ENCODE measurements at places on chromosomes 1 and 21.

GRCh38 chr1:48543854-48544253, 71.8 kb upstream of the SPATA6 start:
- no peak for DNase-seq

- DNase-seq, result no peak
Observed at GRCh38 chr1:166221316-166221715, 54.5 kb upstream of the FAM78B start.

DNA sequence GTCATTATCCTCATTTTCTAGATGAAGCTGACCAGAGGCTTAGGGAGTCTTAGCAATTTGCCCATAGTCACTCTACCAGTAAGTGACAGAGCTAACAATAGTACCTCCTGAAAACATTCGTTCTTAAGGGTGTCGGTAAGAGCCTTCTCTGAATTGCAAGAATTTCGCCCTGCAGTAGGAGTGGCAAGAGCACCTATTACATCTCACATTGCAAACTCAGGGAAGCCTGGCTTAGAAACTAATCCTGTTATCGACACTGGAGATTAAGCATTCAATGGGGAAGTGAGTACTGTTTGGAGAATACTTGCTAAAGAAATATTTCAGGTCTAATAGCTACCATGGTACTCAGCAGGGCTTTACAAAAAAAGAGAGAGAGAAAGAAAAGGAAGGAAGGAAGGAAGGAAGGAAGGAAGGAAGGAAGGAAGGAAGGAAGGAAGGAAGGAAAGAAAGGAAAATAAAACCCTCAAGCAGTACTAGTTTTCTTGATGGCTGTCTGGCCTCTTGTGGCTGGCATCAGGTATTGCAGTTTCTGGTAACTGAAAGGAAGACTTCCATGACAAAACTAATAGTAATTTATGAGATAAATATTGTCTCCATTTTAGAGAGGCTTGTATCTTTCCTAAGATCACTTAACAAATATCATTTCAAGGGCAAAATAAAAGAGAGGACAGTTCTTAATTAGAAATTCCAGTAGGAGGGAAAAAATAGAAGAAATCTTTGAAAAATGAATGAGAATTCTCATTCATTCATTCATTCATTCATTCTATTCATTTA, 10.4 kb downstream of the C1orf226 start:
- DNase-seq, result peak; percentile 50

DNA sequence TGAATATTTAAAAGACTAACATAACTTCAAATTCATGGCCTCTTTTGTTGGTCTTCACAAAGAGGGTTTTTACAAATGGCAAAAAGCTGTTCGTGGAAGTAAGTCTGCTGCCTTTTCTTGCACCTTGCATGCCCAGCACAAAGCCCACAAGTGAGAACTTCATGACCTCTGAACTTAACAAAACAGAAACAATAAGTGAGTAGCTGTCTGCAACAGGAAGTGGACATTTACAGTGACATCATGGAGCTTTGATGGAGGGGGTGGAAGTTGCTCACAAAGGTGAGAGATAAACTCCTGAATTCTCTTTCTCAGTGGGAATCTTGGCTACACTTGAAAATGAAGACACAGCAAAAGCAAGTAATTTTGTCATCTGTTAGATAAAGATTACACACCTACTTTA, 303.3 kb upstream of the DEPDC1 start:
- no peak for DNase-seq

DNA sequence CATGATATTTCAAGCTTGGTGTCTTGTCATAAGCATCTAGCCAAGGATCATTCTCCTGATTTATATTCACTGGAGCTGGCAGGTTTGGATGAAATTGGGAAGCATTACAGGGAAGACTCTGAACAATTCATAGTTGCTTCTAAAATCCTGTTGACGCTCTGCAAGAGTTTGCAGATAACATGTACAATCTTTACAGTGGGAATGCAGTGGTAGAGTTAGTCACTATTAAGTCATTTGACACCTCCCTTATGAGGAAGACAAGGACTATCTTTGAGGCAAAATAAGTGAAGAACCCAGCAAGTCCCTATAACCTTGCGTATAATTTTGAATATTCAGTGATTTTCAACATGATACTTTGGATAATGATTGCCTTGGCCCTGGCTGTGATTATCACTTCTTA, 45.3 kb upstream of the CRB1 start:
- no peak for DNase-seq

GRCh38 chr1:9840176-9840575, 16.4 kb upstream of the CLSTN1 start:
- DNase-seq, result no peak

DNA sequence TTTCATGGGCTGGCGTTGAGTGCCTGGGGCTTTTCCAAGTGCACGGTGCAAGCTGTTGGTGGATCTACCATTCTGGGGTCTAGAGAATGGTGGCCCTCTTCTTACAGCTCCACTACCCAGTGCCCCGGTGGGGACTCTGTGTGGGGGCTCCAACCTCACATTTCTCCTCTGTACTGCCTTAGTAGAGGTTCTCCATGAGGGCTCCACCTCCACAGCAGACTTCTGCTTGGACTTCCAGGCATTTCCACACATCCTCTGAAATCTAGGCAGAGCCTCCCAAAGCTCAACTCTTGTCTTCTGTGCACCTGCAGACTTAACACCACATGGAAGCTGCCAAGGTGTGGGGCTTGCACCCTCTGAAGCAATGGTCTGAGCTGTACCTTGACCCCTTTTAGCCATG, 82.1 kb downstream of the CCDC18 start:
- no peak for DNase-seq

DNA sequence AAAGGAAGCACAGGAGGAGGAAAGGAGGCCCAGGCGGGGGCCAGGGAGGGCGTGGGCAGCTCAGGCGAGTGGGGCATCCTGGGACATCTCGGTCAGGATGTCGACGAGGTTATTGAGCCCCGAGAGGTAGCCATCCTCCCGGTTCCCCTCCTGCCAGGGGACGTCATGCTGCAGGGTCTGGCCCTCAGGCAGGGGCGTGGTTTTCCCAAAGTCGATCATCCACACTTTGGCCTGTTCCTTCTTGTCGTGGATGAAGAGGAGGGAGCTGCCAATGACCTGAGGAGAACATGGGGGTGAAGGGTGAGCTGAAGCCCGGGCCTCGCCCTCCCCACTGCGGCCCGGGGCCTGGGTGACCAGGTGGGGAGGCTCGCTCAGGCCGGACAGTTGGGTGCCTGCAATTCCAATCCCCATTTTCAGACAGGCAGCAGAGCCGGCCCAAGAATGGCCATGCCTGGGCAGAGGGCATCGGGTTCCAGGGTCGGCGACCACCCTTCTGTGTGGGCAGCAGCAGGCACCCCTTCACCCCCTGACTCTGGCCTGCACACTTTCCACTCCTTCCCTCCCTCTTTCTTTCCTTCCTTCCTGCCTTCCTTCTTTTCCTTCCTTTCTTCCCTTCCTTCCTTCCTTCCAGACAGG, 86.2 kb downstream of the STUM start:
- DNase-seq, result no peak

GRCh38 chr1:219883400-219884332, 44.7 kb downstream of the SLC30A10 start:
- DNase-seq, result no peak

DNA sequence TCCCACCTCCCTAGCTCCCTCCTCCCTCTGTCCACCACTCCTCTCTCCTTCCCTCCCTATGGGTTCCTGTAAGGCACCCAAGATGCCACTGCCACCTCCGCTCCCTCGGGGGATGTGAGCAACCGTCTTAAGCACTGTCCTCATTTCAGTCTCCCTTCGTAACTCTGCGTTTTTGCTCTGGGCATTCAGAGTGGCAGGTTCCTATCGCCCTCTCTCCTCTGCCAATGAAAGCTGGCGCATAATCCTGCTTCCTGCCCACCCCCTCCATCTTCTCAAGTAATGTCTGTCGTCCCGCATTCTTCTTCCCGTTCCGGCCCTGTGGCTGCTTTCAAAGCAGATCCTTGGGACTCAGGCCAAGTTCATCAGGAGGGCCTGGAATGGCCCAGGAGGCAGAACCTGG, 253.9 kb upstream of the TMEM51 start:
- no peak for DNase-seq

DNA sequence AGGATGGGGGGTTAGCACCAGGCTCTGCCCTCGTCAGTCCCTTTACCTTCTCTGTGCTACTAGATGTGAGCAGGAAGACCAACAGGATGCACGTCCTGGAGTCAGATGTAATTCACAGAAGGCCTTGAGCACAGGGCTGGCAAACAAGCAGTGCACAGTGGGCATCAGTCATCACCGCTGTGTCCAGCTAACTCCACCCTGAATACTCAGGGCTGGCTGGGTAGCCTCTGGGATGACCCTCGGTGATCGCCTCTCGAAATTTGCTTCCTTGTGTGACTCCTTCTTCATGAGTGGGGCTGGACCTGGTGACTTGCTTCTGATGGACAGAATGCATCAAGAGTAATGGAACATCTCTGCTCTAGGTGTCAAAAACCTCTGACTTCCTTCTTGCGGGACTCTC, 92.2 kb upstream of the TMPRSS2 start:
- no peak for DNase-seq

DNA sequence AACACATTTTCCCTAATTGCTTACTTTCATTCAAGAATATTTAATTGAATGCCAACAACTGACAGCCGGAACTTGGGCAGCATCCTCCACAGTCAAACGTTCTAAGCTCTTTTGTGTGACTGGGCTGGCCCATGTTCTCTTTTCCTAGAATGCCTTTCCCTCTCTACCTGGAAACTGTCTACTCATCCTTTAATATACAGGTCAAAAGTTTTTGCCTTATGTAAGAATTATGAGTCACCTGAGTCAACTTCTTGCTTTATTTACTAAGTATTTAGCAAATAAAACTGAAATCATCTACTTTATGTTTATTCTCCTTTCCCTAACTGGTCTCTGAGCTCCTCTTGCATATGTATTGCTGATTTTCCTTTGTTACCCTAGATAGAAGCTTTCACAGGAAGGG, 172.2 kb downstream of the CHRM3 start:
- peak; percentile 29 for DNase-seq

DNA sequence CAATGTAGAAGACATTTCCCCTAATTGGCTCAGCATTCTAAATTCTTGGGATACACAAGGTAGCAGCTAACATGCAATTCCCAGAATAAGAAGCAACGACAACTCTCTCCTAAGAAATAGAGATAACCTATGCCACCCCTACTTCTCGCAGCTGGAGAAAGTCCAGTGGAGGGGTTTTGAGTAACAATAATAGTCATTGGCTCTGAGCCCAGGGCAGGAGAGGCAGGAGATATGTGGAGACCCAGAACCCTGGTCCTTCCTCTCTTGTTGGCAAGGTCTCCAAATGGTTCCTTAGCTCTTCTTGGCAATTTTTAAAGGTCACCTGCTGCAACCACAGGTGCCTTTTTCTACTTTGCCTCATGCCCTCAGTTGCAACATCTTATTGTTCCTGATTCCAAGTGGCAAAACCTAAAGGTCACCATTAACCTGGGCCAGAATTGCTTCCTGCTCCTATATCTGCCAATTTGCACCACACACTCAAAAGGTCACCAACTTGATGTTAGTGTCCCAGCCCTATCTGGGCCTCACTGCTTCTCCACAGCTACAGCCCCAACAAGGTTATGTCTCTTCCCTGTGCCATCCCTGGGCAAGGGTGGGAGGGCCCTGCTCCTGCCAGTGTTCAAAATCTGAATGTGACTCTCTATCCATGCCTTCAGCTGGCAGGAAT, 36.7 kb downstream of the TBX15 start:
- no peak for DNase-seq

GRCh38 chr1:78090472-78091133, 44.8 kb downstream of the GIPC2 start:
- no peak for DNase-seq

DNA sequence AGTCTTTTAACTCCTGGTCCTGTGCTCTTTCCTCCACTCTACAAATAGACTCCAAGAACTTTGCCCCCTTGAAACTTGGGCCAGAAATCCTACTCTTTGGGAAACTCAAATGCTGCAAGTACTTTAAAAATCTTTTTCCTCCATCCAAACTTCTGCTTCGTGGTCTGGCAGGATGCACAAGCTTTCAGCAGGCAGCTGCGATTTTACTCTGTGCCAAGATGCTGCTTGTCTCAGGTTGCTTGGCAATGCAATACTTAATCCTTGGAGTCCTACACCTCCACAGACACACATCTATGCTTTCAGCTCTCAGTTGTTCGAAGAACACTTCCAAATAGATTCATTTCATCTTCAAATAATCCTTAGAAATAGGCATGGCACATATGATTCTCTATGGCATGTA, 435.3 kb upstream of the USP24 start:
- no peak for DNase-seq

DNA sequence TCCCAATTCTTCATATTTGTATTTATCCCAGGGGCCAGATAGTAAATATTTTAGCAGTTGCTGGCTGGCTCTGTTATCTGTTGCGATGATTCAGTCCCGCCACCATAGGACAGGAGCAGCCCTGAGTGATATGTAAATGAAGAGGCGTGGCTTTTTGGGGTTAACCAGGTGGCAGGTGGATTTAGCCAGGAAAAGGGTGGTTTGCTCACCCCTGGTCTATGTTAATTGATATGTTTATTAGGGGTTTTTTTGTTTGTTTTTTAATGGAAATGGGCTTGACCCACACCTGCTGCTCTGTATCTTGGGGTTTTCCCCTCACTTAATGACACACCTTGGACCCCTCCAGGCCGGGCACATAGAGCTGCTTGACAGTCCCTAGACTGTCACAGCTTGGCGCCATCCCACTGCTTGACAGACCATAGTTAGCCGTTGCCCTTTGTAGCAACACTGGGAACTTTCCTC, 62.8 kb downstream of the PIK3CD start:
- DNase-seq, result no peak

GRCh38 chr1:232872738-232873137, 67.5 kb downstream of the MAP10 start:
- DNase-seq, result no peak

- DNase-seq, result no peak
Observed at GRCh38 chr1:113691184-113691583, 68.1 kb downstream of the PHTF1 start.

- no peak for DNase-seq
Observed at GRCh38 chr21:16376673-16377072, 646.9 kb downstream of the USP25 start.

DNA sequence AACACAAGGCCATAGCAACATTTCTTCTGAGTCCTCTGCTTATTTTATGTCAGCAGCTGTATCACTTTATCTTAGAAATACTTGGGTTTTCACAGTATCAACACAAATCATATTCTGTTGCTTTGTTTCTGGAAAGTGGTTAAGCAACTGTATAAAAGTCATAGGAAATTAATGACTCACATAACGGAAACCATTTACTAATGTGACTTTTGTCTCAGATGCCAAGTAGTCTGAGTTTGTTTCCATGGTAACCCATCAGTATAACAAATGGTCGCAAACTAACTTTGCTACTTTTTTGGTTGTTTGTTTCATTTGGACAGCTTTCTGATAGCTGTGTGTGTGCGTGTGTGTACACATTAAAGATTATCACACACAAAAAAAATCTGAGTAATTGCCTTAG, 31.1 kb downstream of the EEIG2 start:
- peak; percentile 93 for DNase-seq
